ENCODE measurements at places on chromosomes 12 and 14.

- DNase-seq = no peak
Observed at GRCh38 chr14:60482743-60483142, 3.1 kb downstream of the C14orf39 start.

- no peak for DNase-seq
Observed at GRCh38 chr14:99507860-99508640, 26.8 kb downstream of the CCNK start.

DNA sequence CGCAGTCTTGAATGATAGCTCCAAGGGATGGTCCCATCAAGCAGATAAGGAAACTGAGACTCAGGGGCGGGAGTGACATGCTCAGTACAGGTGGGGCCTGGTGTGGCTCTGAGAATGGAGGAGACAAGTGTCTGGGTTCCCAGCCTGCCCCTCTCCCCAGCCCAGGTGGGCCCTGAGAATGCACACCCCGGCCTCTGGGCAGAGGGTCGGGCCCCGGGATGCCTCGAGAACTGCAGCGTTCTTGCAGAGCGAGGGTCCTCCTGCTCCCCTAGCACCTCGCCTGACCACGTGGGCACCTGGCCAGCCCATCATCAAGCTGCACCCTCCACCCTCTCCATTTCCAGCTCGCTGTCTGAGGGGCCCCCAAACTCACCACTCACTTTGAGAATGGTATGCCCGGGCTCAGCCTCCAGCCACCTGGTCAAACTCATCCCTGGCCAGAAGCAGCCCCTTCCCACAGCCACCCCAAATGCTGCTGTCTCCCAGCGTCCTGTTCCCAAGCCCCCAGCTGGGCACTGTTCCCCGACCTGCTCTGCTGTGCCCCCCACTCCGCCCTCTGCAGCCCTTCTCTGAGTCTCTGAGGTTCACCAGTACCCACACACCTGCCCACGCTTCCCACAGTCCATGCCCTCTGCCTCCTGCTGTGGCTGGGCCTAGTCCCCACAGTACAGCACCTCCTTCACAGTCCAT, 44.3 kb downstream of the CYP46A1 start:
- DNase-seq = no peak

DNA sequence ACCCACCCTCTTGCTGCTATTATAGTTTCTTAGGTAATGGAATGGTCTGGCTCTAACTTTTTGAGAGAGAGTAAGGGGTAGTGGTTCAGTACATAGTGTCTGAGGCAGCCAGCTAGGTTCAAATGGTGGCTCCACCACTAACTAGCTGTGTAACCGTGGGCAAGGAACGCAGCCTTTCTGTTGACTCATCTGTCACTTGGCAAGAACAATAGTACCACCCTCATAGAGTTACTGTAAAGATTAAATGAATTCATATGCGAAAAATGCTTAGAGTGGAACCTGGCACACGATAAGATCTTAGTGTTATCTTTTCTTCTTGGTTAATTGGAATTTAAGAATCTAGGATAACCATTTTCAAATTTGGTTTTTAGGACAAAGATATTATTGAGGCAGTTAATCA, 14.0 kb downstream of the CCDC62 start:
- no peak for DNase-seq

DNA sequence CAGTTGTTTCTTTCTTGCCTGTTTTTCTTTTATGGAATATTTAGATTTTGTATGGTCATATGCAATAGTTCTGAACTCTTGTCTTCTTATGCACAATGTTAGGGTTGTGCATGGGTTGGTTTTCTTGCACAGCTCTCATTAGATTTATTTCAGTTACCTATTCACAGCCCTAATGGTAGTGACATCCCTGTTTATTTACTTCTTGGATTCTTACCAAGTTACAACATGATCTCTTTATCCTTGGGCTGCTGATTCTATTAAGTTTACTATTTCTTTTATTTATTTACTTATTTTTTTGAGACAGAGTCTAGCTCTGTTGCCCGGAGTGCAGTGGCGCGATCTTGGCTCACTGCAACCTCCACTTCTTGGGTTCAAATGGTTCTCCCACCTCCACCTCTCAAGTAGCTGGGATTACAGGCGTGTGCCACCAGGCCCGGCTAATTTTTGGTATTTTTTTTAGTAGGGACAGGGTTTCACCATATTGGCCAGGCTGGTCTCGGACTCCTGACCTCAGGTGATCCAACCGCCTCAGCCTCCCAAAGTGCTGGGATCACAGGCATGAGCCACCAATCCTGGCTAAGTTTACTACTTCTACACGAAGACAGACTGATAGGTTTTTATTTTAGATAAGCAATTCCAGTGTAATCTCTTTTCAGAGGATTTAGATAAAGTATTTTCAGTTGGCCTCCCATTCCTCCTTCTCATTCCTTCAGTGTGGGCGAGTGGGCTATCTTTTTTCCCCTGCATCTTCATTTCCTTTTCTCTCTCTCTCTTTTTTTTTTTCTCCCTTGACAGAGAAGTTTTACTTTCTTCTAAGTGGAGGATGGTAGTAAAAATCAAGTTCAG, 395.1 kb upstream of the RGS6 start:
- DNase-seq = peak; percentile 38

GRCh38 chr14:50318031-50318626, 6.0 kb downstream of the DMAC2L start:
- DNase-seq = no peak

DNA sequence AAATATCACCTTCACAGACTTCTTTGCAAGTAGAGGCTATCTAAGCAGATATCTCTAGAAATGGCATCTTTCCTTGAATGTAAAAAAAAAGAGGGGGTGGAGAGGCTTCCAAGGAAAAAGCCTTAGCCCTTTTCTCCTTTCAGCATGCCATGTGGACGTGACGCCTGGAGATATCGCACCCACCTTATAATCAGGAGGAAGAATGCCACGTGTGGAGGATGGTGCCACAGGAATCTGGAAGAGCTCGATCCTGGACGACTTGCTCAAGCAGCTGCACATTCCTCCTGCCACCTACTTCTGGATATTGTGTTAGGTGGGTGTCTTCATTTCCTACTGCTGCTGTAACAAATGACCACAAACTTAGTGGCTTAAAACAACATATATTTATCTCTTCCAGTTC, 203.6 kb downstream of the NUAK1 start:
- no peak for DNase-seq

DNA sequence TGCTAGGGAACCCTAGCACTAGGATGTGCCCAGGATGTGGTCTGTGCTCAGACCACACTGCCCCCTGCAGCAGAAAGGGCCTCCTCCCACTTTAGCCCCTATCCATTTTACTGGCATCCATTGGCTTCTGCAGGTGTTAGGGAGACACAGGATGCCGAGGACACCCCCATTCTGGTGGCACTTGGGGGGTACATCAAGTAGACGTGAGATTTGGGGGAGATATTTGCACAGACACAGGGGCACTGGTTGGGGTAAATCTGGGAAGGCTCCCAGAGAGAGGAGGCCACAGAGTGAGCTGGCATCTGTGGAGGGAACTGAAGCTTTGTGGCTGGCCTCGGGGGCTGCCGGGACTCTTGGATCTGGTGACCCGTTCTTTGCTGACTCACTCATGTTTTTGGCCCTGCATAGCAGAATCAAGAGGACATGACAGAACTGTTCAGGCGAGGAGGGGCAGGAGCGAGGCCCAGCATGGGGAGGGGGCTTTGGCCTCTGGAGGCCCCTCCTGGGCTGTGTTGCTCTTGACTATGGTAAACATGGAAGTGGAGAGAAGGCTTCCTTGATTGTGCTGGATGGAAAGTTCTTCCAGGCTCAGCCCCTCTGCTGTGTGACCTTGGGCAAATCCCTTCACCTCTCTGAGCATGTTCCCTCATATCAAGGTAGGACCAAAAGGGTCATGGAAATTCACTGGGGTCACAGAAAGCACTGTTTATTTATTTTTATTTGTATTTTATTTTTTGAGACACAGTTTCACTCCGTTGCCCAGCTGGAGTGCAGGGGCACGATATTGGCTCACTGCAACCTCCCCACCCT, 1.8 kb downstream of the PLBD2 start:
- no peak for DNase-seq

DNA sequence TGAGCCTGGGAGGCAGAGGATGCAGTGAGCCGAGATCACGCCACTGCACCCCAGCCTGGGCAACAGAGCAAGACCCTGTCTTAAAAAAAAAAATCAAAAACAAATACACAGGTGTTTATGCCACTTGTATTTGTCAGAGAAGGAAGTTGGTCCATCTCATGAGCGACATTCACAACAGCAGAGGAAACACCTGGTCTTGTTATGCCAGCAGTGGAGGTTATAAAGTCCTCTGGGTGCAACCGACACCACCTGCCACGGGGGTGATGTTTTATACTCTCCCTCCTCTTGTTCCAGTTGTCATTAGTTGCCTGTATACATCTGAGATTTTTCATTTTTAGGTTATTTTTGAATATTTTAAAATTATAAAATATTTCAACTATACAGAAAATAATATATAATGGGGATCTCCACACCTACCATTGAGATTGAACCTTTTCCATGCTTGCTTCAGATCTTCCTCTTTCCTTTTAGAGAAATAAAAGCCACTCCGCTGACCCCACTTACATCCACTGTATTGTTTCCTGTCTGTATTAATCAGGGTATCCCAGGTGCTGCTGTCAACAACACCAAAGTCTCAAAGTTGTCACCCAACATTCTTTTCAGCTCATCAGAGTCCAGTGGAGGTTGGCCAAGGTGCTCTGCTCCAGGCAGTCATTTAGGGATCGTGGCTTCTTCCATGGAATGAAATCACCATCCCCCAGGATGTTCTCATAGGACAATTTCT, 65.1 kb downstream of the RNFT2 start:
- DNase-seq = no peak

- no peak for DNase-seq
Observed at GRCh38 chr14:106044949-106045596, 518.7 kb downstream of the TMEM121 start.

GRCh38 chr12:47378907-47379306, 299.1 kb upstream of the AMIGO2 start:
- DNase-seq = peak; percentile 28
